ENCODE measurements at places on chromosomes 16 and 17. TPM values are rescaled to one million over a fixed set of nuclear protein-coding genes. Genes with fewer than 3 reads are reported as not detected.

Gene CDR2L
- total RNA-seq, result 10.2 TPM

Gene CACNG3
- total RNA-seq, result not detected

Gene SIAH1
- 28.4 TPM for total RNA-seq

- no peak for DNase-seq
These were observed 2.7 kb upstream of the CDK5R1 start for GRCh38 chr17:32484041-32484461.

DNA sequence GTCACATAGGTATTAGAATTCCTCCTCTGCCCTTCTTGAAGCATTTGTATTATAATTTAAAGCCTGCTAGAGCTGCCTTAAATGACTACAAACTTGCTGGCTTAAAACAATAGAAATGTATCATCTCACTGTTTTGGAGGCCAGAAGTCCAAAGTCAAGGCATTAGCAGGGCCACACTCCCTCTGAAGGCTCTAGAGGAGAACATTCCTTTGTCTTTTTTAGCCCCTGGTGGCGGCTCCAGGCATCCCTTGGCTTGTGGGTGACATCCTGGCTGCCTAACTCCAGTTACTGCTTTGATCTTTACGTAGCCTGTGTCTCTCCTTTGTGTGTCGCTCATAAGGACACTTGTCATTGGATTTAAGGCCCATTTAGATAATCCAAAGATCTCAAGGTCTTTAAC is 186.6 kb upstream of the SALL1 start:
- DNase-seq, result no peak

Data from dermis microvascular lymphatic vessel endothelial cell (primary cell).